ENCODE measurements at places on chromosomes 1 and 21.

DNA sequence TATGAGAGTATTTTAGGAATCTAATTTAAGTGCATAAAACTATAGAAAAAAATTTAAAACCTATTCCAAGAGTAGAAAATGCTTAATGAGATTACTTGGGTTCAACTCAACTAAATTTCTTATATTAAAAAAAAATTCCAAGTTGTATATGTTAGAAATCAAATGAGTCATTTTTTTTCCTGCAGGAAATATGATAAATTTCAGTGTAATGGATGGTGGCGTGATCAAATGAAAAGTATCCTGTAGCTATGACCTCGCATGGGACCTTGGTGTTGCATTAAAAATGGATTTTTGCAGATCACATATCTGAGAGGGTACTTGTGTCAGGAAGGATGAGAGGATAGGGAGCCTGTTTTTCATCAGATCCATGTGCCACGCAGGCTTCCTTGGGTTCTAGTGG, 17.9 kb downstream of the ATP5PO start:
- no peak for DNase-seq

DNA sequence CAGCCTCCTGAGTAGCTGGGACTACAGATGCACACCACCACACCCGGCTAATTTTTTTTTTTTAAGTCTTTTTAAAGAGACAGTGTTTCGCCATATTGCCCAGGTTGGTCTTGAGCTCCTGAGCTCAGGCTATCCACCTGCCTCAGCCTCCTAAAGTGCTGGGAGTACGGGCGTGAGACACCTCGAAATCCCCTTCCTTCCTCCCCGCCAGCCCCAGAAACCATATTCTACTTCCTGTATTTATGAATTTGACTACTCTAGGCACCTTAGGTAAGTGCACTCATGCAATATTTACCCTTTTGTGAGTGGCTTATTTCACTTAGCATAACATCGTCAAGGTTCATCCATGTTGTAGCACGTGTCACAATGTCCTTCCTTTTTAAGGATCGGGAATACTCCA, 6.9 kb upstream of the LRP8 start:
- no peak for DNase-seq

GRCh38 chr21:34201001-34201400, 127.6 kb downstream of the MRPS6 start:
- no peak for DNase-seq

DNA sequence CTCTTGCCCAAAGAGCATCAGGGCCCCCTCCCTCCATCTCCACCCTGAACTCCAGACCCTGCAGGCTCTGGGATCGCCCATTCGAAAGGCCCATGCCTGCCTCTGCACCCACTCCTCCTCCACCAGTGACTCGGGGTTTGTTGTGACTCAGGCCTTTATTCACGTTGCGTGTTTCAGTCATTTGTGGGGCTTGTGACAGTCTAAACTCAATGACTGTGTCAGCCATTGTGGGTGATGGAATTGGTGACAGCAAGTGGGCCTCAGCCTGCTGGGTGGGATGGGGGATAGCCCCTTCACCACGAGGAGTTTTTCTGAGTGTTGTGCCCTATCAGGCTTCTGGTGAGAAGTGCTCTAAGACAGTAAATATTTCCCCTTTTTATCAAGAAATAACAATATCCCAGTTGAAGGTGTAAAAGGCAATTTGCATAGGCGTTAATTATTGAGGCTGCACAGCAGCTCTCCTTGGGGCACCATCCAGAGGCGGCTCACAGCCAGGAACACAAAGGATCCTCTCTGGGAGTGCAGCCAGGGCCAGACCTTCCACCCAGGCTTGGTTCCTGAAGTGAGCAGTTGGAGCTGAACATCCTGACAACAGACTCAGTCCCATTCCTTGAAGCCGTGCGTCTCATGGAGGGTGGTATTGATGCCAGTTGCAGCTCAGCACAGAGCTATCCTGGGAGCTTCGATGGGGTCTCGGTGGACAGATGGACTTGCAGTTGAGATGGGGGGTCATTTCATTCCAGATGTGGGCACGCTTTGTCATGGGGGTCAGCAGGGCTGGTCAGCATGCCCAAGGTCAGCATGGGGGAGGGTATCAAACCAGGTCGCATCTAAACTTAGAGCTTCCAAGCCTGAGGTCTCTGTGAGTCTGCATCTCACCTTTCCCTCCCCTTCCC, 135.6 kb upstream of the CACNA1E start:
- no peak for DNase-seq

- DNase-seq, result no peak
Measured at GRCh38 chr21:20026543-20026942, 971.7 kb upstream of the NCAM2 start.

DNA sequence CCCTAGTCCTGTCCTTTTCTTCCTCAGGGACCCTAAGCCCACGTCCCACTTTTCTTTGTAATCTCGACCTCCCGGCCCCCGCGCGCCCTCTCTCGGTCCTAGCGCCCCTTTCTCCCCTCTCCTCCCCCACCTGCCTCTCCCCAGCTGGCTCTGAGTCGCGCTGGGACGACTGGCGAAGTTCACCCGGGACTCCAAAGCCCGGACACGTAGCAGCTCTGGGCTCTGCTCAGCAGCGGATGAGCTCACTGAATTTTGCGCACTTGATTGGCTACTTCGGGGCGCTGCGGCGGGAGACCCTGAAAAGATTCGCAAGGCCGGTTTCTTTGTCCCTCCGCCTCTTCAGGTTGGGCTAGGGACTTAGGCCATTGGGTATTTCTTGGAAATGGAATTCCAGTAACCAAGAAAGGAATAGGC, 16.3 kb upstream of the ACKR1 start:
- peak; percentile 94 for DNase-seq

GRCh38 chr1:198528364-198528763, 12.1 kb downstream of the ATP6V1G3 start:
- no peak for DNase-seq

GRCh38 chr1:18743233-18743632, 112.6 kb downstream of the PAX7 start:
- peak; percentile 57 for DNase-seq

DNA sequence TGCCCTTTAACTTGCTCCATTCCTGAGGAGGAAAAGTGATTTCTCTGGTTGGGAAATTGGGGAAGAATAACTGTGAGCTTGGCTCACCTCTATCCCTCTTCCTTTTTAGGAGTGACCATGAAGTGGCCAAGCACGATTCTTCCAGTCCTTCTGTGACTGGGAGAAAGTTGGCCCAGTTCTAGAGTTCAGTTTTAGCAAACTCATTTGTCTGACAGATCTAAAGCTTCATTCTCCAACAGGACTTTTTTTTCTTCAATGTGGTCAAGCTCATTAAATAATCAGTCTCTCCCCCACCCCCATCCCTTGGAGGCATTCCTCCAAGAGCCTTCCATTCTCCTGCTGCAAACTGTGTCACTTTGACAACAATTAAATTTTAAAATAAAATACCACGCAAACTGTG, 6.4 kb upstream of the AGL start:
- no peak for DNase-seq

- DNase-seq, result no peak
Measured at GRCh38 chr1:184626076-184627006, 128.3 kb downstream of the EDEM3 start.

DNA sequence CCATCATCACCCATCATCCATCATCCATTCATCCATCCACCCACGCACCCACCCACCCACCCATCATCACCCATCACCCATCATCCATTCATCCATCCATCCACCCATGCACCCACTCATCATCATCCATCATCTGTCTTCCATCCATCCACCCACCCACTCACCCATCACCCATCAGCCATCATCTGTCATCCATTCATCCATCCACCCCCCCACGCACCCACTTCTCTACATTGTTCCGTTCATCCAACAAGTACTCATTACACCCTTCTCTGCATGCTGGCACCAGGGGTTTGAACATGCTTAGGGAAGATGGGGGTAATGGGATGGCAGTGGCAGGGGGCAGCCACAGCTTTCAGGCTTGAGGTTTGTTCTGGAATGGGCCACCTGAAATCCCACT, 82.1 kb downstream of the ADARB1 start:
- no peak for DNase-seq

- no peak for DNase-seq
Measured at GRCh38 chr1:71828431-71829012, 453.8 kb downstream of the NEGR1 start.

GRCh38 chr1:36927826-36928225, 106.5 kb downstream of the GRIK3 start:
- no peak for DNase-seq

GRCh38 chr1:164648636-164649035, 89.7 kb downstream of the PBX1 start:
- no peak for DNase-seq
